ENCODE measurements at places on chromosomes 7 and 10. TPM values are rescaled to one million over a fixed set of nuclear protein-coding genes. Genes with fewer than 3 reads are reported as not detected.

DNA sequence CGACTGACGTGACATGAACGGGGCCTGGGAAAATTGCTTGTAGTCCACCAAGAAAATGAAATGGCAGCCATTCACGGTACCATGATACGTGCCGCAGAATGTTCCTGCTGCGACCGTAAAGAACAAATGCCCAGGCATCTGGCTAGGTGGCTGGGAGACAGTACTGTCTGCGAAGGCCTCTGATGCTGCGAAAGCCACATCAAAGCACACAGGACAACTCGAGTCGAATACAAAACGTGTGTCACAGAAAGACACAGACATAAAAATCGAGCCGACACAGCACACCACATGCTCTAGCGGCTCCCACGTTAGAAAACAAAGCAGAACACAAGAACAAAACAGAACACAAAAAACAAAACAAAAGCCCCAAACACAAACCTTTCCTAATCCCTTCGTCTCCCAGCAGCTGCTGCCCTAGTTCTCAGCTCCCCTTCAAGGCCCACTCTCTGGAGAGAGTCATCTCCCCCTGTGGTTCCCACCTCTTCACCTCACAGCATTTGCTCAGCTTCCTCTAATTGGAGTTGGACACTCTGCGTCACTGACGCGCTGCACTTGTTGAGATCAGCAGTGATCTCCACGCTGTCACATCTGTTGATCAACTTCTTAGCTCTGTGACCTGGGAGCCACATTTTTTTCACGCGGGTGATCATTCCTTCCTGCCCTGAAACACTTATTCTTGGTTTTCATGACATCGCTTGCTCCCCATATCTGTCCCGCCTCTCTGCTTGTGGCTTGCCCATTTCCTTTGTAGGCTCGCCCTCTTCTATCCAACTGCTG lies 112.2 kb downstream of the CLEC2L start:
- H3K27me3 ChIP-seq: no peaks in the 10 kb centered on the region
- H3K4me1 ChIP-seq: peaks cover 16% of the 10 kb centered on the region
- DNase-seq: no peak
- H3K4me3 ChIP-seq: no peak overlapping the region
- peaks cover 11% of the 10 kb centered on the region for H3K36me3 ChIP-seq

DNA sequence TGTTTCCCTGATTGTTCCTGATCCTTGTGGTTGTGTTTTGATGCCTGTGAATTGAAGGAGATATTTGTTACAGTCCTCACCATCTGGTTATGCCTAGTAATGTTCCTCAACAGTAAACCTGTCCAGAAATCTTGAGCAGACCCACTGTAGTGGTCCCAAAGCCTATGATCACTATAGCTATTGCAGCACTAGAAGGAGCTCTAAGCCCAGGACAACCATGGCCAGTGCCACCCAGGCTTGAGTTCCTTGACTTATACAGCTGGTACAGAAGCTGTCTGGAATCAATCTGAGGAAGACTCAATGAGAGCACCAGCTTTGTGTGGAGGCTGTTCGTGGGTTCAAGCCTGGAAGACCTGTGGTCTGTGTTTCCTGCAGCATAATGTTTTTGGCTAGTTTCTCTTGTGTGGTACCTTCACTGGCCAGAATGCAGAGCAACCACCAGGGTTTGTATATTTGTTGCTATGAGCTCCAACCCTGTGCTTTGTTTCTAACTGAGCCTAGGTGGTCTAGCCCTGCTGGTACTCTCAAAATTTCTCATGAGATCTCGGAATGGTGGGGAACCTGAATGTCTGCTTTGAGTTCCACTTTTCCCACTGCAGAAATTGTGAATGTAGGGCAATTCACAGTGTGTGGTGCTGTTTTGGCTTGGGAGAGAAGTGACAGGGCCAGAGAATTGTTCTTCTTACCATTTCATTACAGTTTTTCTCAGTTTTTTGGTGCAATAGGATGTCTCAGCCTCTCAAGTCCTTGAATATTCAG lies 355.2 kb downstream of the SUGCT start:
- no peaks in the 10 kb centered on the region for H3K36me3 ChIP-seq
- no peak overlapping the region for H3K4me3 ChIP-seq
- H3K27ac ChIP-seq: no peak overlapping the region
- H3K4me1 ChIP-seq: no peaks in the 10 kb centered on the region

- H3K27ac ChIP-seq: no peak overlapping the region
- no peak for DNase-seq
- no peaks in the 10 kb centered on the region for H3K27me3 ChIP-seq
- H3K4me3 ChIP-seq: peak overlapping the region; percentile 27
- no peaks in the 10 kb centered on the region for H3K36me3 ChIP-seq
Observed at GRCh38 chr7:149321978-149322541, 60.1 kb downstream of the ZNF783 start.

DNA sequence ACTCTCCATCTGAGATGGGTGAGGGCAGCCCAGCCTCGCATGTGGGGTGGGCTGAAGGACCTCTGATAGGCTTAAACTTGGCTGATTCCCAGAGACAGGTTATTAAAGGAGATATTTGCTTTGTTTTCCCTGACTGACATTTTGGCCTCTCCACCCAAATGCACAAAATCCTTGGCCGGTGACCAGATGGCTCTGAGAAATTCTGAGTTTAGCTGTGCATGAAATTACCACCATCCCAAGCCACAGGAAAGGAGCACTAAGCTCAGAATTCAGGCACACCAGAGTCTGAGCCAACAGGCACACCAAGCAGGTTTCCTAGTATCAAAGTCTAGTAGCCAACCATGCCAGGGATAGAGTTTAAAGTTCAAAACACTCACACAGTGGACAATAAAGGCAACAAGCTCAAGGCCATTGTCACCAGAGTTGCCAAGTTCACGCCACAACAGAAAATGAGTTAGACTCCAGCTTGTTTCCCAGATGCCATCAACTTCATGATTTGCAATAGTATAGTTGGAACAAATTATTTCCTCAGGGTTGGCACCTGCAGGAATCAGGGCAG lies 387.6 kb downstream of the KCNMA1 start:
- H3K4me3 ChIP-seq: no peak overlapping the region
- no peak for DNase-seq
- peaks cover 15% of the 10 kb centered on the region for H3K4me1 ChIP-seq

FAM131B gene
- total RNA-seq: 0.08 TPM

ETV1 gene
- total RNA-seq: 58.4 TPM

ACHE gene
- 33.0 TPM for total RNA-seq

GRCh38 chr10:73908853-73909539 lies 1.9 kb upstream of the PLAU start:
- H3K36me3 ChIP-seq: no peaks in the 10 kb centered on the region
- DNase-seq: peak; percentile 76
- no peak overlapping the region for H3K4me3 ChIP-seq
- no peaks in the 10 kb centered on the region for H3K27me3 ChIP-seq
- no peaks in the 10 kb centered on the region for H3K4me1 ChIP-seq

DNA sequence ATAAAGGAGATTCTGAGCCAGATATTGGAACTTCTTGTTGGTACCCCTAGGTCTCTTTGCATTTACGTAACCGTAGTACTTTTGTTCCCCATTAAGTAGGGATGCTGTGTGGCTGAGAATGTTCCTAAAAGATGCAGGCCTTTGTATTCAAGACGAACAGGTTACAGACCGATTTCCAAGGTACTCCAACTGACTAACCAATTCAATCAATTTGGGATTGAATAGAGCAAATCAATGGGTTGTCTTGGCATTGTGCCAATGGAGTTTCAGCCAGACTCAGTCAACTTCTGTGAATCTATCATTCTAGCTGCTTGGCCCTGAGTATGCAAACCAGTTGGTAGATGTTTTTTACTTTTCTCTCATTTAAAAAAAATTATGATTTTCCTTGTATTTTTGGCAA lies 347.3 kb upstream of the NPVF start:
- DNase-seq: no peak
- no peak overlapping the region for H3K4me3 ChIP-seq
- H3K4me1 ChIP-seq: no peaks in the 10 kb centered on the region
- no peaks in the 10 kb centered on the region for H3K27me3 ChIP-seq
- no peak overlapping the region for H3K27ac ChIP-seq

NEURL1 gene
- 0.12 TPM for total RNA-seq

DNA sequence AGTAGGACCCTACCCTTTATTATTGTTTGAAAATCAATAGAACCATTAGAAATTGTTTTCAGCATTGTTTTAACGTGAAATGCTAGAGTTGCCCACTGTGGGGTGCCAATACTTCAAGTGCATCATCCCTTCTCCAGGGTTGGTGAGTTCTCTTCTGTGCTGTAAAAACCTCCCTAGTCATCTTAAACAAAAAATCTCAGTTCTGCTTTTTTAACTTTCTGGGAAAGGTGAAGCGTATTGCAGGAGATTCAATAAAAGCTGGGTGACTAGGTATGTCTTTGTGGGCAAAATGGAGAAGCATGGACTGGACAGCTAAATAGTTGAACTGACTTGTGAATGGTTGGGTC lies 699.1 kb downstream of the SUGCT start:
- H3K27me3 ChIP-seq: no peaks in the 10 kb centered on the region
- H3K27ac ChIP-seq: no peak overlapping the region
- DNase-seq: no peak
- no peak overlapping the region for H3K4me3 ChIP-seq
- H3K36me3 ChIP-seq: no peaks in the 10 kb centered on the region

DNA sequence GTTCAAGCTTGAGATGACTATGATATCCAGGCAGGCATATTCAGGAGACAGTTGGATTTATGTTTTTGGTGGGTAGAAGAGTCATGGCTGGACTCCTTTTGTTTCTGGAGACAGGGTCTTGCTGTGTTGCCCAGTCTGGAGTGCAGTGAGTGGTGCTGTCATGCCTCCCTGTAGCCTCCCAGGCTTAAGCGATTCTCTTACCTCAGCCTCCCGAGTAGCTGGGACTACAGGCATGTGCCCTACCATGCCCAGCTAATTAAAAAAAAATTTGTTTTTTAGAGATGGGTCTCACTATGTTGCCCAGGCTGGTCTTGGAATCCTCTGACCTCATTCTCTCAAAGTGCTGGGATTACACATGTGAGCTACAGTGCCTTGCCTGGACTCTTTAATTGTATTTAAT lies 62.0 kb downstream of the ADK start:
- no peaks in the 10 kb centered on the region for H3K36me3 ChIP-seq
- H3K27me3 ChIP-seq: no peaks in the 10 kb centered on the region
- no peak for DNase-seq
- H3K4me3 ChIP-seq: no peak overlapping the region
- H3K4me1 ChIP-seq: no peaks in the 10 kb centered on the region
- H3K27ac ChIP-seq: no peak overlapping the region

DNA sequence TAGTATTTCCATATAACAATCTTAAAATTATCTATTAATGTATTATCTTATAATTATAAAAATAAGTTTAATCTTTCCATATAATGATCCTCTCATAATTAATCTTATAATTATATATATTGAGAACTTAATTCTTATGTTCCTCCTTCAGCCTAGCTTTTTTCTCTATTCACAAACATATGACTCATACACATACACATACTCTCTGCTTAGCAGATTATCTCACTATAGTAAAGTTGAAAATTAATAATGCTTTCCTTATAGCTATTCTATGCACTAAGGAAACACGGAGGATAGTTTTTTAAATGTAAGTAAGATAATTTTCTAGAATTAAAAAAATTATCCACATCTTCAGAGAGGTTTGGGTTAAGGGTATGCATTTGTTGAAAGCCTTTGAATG lies 47.7 kb upstream of the ITGB8 start:
- H3K27ac ChIP-seq: no peak overlapping the region
- no peaks in the 10 kb centered on the region for H3K4me1 ChIP-seq
- H3K27me3 ChIP-seq: no peaks in the 10 kb centered on the region
- no peak overlapping the region for H3K4me3 ChIP-seq

- no peak for DNase-seq
- no peaks in the 10 kb centered on the region for H3K4me1 ChIP-seq
- H3K36me3 ChIP-seq: no peaks in the 10 kb centered on the region
- H3K4me3 ChIP-seq: no peak overlapping the region
- no peaks in the 10 kb centered on the region for H3K27me3 ChIP-seq
Observed at GRCh38 chr7:23213755-23214154, 31.9 kb downstream of the NUP42 start.

DNA sequence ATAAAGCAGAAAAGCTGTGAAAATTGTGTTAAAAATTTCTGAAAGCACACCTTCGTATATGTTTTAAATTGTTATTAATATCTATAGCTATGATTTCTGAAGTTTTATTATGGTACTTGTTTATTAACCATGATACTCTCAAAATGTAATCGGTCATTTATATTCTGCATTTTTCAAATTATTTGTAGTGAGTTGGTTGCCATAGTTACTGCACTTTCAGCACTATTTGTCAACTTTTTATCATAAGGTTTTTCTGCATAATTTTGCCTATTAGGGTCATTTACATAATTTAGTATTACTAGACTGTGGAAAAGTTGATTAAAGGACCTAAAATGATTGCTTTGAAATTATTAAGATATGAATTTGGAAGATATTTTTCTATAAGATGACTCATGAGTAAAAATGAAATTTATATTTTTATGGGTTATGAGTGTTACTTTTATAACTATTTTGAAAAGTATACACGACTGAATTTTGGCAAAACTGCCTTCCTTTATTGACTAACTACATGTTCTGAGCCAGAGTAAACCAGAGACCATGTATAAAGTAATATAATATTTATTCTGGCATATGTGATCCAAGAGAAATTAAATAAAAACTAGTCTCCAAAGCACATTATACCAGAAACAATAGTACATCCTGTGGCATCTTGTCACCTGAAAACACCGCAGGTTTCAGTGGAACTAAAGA lies 7.9 kb upstream of the AGR2 start:
- no peaks in the 10 kb centered on the region for H3K36me3 ChIP-seq
- DNase-seq: no peak
- H3K4me1 ChIP-seq: no peaks in the 10 kb centered on the region
- no peak overlapping the region for H3K4me3 ChIP-seq
- H3K27ac ChIP-seq: no peak overlapping the region

DNA sequence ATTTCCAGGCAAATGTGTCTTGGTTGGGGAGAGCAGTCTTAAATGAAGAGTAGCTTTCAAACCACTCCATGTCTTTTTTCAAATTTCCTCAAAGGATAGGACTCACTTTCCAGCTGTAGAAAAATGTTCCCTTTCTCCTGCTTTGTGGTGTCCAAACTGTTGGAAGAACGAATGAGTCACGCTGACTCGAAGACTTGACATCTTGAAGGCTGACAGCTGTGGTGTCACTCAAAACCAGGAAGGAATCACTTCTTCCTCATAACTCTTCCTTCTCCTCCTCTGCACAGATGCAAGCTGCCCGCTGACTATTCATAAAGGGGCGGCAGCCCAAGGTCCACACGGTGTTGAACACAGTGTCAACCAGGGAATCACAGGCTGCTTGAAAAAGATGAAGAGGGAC lies 19.2 kb downstream of the PLA2G12B start:
- H3K4me3 ChIP-seq: no peak overlapping the region
- peaks cover 4% of the 10 kb centered on the region for H3K36me3 ChIP-seq
- H3K4me1 ChIP-seq: no peaks in the 10 kb centered on the region
- no peak overlapping the region for H3K27ac ChIP-seq
- DNase-seq: no peak

- no peak overlapping the region for H3K27ac ChIP-seq
- DNase-seq: no peak
- no peak overlapping the region for H3K4me3 ChIP-seq
- H3K36me3 ChIP-seq: no peaks in the 10 kb centered on the region
- no peaks in the 10 kb centered on the region for H3K4me1 ChIP-seq
Observed at GRCh38 chr10:112857493-112857892, 92.6 kb upstream of the TCF7L2 start.

OR9A2 gene
- total RNA-seq: not detected

ADCYAP1R1 gene
- total RNA-seq: 3.1 TPM
